ENCODE measurements at places on chromosomes 11 and 22.

GRCh38 chr22:24465975-24466374 lies 29.2 kb upstream of the UPB1 start:
- DNase-seq: no peak

DNA sequence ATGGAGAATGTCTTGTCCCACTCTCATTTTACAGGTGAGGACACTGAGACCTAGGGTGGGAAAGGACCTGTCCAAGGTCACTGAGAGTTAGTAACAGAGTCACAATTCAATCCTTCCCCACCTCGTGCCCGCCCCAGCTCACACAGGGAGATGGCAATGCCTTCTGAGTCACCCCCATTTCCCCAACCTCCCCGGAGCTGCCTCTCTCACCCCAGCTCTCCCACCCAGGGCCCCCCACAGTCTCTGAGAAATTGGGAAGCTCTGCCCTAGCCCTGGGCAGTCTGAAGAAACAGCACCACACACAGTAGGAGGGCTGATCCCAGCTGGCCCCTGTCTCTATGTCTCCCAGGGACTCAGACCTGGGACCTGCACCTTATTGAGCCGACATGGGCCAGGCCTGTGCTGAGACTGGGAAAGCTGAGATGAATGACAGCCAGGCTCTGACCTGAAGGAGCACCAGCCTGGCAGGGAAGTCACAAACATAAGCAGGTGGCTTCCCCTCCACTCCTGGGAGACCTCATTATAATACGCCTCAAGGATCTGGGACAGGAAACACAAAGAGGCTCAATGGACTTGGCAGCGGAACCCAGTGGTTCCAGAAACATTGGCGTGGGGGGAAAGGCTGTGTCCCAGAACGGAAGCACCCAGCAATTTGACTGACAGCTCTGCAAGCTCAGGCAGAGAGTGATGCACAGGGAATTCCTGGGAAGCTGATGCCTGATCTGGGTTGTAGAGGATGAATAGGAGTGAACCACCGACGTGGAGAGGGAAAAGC lies 51.0 kb downstream of the CD6 start:
- DNase-seq: peak; percentile 41

DNA sequence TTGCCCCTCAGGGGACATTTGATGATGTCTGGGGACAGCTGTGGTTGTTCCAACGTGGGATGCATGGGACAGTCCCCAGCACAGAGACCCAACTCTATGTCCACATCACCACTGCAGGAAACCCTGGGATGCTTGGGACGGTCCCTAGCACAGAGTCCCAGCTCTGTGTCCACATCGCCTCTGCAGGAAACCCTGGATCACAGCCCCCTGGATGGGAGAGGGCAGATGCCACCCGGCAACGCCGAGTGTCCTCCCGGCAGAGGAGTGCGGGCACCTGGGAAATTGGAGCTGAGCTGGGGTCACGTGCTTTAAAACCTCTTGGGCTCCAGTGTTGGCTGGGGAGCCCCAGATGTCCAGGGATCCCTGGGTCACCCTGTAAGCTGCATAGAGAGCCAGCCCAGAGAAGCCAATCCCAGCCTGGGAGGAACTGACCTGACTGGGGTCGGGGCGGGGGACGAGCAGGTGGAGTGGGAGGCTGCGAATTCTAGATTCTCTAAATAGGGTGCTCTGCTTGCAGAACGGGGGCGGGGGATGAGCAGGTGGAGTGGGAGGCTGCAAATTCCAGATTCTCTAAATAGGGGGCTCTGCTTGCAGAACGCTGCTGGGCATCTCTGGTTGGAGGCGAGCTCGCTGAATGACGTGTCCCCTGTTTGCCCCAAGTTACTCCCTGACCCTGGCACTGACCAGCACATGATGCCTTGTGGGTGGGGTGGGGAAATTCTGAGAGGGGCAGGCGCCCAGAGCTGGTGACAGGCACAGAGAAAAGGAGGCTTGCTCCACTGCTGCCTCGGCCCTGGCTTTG lies 1197.8 kb downstream of the BRD1 start:
- no peak for DNase-seq

DNA sequence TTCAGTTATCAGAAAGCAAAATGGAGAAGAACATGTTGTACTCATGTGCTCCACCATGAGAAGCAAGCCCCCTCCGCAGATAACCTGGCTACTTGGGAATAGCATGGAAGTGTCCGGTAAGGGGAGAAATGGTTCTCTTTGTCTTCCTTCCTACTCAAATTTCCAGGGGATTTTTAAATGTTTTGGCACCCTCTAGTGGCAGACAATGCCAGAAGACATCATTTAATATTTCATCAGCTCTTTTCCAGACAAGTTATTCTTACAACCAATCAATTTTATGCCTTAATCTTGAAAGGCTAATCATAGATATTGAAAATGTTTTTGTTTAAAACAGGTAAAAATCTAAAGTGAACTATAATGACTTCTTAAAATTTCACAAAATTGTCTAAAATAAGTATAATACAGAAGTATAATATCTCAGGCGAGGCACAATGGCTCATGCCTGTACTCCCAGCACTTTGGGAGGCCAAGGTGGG lies 15.7 kb downstream of the CRTAM start:
- no peak for DNase-seq

DNA sequence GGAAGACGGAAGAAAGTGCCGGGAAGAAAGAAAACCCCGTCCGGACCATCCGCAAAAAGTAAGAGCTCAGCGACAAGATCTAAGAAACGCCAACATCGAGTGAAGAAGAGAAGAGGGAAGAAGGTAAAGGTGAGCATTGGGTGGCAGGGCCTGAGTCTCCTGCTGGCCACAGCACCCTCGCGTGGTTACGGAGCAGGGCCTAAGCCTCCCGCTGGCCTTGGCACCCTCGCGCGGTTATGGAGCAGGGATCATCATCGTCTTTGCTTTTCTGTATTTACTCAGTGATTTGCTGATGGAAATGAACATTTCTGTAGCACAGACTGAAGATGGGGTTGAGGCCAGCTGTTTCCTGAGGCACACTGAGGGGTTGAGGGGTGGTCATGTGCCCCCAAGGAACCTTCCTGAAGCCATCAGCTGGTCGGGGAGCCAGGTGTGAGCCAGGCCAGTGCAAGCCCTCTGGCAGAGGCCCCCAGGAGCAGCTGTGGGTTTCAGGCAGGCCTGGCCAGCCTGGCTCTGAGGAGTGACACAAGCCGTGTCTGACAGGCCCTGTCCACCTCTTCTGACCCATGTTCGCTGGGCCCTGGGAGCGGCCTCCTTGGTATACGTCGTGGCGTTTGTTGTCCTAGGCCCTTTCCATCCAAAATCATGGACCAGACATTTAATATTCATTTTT lies 14.0 kb downstream of the IRF7 start:
- no peak for DNase-seq

DNA sequence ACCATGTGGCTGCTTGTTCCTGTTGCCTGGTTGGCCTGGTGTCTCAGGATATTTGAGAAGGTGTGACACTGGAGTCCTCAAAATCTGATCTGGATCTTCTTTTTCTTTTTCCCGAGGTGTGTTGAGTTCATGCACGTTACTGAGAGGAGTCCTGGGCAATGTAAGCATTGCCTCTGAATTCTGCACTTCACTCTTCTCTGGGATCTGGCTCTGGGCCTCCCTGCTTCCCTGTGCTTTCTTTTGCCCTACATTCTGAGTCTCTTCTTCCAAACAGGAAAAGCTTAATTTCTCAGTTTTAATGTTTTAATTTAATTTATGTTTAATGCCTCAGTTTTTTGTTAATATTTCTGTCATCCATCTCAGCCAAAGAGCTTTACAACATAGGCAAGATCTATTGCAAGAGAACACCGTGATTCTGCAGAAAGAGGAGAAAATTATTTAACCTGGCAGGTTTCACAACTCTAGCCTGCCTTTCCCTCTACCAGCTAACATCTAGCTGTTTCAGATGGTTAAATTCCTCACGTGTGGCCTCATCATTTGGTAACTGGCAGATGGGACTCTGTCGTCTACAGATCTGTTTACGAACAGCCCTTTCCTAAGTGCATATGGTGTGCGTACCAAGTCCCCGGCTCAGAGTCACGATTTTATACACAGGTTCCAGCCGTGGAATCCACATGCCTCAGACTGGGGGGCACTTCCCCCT lies 24.7 kb downstream of the LDLRAD3 start:
- no peak for DNase-seq

DNA sequence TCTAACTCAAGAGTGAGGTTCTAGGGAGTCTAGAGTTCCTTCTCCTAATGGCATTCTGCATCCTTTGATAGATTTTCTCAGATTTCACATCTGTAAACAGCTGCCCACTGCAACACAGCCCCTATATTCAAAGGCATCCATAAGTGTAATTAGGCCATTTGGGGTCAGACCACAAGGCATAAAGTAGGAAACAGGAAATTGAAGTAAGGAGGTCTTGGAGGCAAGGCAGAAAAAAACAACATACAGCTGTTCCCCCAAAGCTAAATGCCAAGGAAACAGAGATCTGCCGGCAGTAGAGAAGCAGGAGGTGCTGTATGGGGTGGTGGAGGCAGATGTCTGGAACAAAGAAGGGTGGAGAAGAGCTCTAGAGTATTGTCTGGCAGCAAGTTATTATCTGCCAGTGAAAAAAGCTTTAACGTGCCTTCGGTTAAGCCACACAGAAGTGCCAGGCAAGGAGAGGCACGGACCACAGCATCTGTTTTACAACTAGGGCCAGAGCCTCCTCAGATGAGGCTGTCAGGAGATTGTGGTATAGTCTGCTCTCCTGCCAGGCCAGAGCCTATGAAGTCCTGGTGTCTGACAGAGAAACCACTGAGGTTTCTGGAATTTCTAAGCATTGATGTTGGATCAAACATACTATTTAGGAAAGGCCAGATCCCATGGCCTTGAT lies 100.2 kb upstream of the CHRM4 start:
- DNase-seq: no peak

DNA sequence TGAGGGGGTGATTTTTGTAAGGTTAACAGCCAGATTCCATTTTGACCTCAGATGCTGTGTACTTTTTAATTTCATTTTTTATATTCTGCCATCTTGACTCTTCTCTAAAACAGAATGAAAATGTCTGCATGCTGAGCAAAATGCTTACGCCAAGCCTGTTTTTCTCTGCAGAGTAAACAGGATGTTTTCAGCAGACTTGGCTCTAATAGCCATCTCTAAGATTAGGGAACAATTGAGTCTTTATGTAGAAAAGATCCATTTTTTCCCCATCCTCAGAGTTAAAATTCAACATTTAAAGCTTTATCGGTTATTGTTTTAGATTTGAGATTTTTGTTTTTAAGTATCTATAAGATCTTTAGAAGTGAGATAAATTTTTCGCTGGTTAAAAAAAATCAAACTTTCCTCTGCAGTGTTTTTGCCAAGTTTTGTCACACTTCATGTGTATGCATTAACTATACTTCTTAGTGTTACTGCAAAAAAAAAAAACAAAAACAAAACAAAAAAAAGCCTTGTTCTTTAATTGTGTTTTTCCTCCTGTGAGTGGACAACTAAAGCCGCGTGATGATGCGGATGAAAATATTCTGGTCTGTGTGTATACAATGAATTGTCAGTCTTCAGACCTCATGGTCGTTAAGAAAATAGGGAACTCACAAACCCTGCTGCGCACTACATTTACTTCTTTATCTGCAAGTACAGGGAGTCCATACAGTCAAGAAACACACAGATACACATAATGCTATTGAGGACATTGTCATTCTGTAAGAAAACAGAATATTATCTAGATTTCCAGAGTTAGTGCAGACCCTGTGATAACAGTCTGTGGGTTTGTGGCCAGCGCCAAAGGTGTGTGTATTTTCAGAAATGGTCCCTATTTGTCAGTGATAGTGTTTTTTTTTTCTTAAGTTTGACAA lies 17.5 kb upstream of the ADSL start:
- DNase-seq: no peak

GRCh38 chr11:132311703-132312102 lies 941.3 kb downstream of the NTM start:
- no peak for DNase-seq

GRCh38 chr11:33689501-33689900 lies 11.1 kb downstream of the C11orf91 start:
- DNase-seq: no peak

DNA sequence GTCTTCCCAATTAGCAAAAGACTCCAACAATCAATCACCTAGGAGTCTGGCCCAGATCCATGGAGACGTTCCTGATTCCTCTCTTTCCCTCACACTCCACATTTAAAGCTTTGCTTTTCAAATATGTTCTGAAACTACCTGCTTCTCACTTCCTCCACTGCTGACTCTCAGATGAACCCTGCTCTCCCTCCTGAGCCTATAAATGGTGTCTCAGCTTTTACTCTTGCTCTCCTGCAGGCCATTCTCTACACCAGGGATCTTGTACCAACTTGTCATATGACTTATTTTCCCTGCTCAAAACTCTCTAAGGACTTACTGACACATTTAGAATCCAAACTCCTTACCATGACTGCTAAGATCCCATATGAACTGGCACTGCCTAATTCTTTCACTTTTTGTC lies 138.4 kb upstream of the DDI1 start:
- DNase-seq: no peak

DNA sequence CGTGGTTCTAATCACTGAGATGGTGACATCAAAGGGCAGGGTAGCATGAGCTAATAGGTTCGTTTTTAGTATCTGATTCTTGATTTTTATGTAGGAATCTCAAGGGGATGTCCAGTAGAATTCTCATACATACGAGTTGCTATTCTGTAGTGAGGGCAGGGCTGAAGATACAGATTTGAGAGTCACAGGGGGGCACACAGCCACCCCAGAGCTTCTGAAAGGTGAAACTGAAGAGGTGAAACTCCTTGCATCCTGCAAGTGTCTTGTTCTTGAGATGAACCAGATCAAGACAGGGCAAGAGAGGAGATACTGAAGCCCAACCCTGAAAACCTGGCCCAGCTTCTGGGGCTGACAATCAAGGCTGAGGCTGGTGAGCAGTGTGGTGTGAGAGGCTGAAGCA lies 35.6 kb upstream of the TMEM123 start:
- no peak for DNase-seq

- DNase-seq: no peak
Observed at GRCh38 chr11:58941838-58942237, 2.5 kb downstream of the GLYATL1 start.

DNA sequence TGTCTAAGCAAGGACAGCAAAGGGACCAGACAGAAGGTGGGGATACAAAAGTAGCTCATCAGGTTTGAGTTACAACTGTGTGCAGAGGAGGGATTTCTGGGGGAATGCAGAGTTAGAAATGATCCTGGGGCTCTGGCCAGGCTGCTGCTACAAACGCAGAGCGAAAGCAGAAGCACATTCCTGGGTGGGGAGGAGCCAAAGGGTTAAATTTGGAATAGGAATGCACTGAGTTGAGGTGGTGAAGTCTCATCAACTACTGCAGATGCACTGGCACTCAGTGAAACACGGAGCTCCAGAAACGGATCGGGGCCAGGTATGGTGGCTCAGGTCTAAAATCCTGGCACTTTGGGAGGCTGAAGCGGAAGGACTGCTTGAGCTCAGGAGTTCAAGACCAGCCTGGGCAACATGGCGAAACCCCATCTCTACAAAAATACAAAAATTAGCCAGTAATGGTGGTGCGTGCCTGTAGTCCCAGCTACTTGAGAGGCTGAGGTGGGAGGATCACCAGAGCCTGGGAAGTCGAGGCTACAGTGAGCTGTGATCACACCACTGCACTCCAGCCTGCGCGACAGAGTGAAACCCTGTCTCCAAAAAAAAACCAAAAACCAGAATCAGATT lies 3.2 kb downstream of the CHKA start:
- no peak for DNase-seq
